ENCODE measurements at places on chromosomes 7 and 10.

- DNase-seq, result no peak
Measured at GRCh38 chr10:93566435-93567276, at the start of gene FFAR4. Gene FFAR4, plus strand, starts transcription at chr10:93566665. Its CDS starts 56 bp downstream, at chr10:93566721.

- no peak for DNase-seq
Measured at GRCh38 chr7:127894588-127894987, 136.6 kb downstream of the LRRC4 start.

GRCh38 chr7:73969991-73970390 is 58.0 kb upstream of the ELN start:
- no peak for DNase-seq

DNA sequence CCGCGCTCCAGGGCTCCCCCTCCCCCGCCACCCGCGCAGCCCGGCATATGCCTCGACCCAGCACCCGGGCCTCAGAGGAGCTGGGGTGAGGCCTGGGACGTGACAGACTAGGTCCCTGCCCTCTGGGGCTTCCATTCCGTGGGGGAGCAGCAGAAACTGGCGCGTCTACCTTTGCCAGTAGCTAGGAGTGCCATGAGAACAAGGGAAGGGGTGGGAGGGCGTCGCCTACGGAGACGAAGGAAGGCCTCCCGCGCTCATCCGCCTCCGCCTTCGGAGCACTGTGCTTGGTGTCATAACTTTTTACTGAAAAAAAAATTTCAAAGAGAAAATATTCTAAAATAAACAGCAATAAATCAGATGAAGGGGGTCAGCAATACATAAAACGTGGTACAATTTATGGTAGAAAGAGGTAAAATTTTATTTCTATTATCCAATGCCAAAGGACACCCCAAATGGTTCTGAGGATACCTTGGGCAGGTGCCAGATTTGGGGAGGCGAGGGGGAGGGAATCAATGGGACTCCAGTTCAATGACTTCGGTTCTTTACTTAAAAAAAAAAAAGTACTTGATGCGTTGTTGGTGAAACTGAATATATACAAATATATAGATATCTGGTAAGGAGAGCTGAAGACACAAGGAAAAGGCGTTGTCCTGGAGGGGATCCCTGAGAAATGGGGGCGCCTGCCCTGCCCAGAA is 35.1 kb upstream of the GRID1 start:
- DNase-seq, result peak; percentile 37

GRCh38 chr10:70887804-70888800 is at the start of gene PCBD1:
Gene PCBD1, minus strand, starts transcription at chr10:70888565. Its CDS starts 32 bp downstream, at chr10:70888533.
- peak; percentile 82 for DNase-seq

DNA sequence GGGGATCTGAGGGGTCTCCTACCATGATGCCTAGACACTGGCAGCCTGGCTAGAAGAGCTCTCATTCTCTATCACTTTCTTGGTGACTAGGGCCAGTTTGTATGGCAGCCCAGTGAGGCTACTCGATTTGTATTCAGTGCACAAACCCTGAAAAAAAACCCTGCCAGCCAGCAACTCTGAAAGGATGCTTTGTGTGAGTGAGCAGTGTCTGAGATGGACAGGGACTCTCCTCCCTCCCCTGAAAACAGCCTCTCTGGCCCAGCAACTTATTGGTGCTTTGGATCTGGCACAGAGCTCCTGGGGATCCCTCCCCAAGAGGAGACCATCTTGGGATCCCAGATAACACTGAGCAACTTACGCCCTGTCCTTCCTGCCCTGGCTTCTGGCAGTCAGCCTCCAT is 10.8 kb upstream of the LRRC4 start:
- DNase-seq, result no peak

DNA sequence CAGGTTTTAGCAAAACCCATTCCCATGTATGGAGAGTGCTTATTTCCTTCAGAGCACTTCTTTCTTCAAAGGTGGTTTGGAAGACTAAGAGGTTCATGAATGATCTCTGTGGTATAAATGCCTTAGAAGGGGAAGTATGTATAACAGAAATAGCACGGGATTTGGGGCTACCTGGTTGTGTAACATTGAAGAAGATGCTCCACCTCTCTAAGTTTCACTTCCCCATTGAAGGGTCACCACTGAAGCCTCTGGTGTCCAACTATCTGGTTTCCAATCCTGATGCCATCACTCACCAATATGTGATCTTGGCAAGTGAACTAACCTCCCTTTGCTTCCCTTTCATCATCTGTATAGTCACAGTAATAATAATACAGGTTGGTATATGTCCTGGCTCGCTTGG is 37.2 kb downstream of the CYCS start:
- no peak for DNase-seq

DNA sequence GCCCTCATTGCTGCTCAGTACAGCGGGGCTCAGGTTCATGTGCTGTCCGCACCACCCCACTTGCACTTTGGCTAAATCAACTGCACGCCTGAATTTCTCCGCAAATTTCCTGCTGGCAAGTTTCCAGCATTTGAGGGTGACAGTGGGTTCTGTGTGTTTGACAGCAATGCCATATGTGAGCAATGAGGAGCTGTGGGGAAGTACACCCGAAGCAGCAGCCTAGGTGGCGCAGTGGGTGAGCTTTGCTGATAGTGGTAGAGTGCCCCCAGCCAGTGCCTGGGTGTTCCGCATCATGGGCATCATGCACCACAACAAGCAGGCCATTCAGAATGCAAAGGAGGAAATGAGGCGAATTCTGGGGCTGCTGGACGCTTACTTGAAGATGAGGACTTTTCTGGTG is 103.9 kb upstream of the POT1 start:
- no peak for DNase-seq

DNA sequence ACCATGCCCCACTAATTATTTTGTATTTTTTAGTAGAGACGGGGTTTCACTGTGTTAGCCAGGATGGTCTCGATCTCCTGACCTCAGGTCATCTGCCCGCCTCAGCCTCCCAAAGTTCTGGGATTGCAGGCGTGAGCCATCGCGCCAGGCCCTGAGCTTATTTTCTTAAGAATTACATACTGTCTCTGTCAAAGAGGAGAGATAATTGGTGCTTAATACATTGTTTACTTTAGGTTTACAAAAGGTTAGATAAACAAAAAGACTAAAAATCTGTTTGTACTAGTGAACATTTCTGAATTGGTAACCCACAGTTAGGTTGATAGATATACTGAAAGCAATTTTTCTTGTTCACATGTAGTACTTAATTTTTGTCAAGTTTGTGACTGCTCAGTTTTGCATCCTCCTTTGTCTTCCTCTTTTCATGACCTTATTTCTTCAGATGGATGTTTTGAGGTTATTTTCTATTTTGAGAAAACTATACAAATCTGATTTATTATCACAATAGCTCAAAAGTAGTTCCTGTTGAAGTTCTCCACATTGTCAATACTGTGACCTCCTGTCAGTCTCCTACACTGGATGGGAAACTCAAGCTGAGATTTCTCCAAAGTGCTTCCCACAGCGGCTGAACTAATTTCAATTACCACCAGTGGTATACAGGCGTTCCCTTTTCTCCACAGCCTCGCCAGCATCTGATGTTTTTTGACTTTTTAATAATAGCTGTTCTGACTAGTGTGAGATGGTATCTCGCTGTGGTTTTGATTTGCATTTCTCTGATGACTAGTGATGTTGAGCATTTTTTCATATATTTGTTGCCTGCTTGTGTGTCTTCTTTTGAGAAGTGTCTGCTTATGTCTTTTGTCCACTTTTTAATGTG is 22.5 kb downstream of the HHEX start:
- no peak for DNase-seq

GRCh38 chr10:10320956-10321355 is 696.7 kb upstream of the CELF2 start:
- no peak for DNase-seq

- no peak for DNase-seq
Measured at GRCh38 chr7:7870555-7870954, 98.0 kb upstream of the GLCCI1 start.

DNA sequence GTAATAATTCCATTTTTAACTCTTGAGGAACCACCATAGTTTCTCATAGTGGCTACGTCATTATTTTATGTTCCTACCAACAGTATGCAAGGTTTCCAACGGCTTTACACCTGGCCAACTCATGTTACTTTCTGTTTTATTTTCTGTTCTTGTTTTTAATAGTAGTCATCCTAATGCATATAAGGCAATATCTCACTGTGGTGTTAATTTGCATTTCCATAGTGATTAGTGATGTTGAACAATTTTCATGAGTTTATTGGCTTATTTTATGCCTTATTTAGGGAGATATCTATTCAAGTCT is 465.5 kb upstream of the KLF6 start:
- no peak for DNase-seq

GRCh38 chr10:3525832-3526449 is 259.1 kb downstream of the KLF6 start:
- DNase-seq, result no peak

DNA sequence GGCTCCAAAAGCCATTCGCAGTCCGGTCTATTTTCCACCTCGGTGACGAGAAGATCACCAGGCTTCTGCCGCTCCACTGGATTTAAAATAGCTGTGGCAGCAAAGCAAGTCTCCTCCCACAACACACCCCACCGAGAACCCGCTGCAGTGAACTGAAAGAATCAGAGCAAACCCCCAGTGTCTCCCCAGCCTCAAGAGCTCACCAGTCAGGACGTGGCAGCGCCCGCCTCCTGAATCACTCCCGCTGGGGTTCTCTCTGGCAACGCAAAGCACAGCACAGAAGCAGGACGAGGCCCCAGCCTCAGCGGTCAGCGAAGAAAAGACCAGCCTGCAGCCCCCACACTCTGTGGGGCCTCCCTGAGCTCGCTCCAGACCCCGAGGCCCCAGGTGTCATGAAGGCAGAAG is 126.1 kb upstream of the PPP2R2D start:
- DNase-seq, result no peak

DNA sequence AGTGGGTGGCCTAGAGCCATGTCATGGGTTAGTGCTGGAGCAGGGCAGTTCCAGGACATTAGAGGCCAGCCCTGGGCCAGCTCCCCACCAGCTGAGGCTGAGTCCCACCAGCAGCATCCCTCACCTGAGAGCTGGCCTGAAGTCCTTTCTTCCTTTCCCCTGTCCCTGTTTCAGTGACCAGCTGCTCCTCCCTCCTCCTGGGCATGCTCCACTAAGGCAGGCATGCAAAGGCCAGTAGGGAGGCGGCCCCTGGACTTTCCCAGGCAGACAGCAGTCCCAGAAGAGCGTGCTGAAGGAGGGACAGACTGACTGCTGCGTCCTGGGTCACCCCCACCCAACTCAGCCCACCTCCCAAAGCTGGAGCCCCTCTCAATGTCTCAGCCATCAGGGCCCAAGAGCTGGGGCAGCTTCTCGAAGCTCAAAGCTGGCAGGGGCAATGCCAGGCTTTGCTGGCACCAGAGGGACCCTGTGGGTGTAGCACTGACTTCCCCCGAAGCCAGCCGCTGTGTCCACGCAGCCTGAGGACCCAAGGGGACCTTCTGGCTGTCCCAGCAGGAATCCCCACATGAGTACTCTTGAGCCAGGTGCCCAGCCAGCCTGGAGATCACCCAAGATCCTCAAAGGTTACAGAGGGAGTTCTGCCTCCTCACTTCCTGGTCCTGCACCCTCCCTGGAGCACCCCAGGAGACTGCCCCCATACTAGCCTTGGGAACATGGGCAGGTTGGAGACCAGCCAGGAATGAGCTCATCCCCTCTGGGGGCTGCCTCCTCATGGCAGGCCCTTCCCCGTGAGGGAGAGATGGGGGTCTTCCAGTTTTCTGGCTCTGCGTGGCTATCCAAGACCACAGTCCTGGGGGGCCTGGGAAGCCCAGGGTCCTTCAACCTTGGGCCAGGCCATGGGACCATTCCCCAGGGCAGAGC is 35.2 kb upstream of the RET start:
- DNase-seq, result no peak

DNA sequence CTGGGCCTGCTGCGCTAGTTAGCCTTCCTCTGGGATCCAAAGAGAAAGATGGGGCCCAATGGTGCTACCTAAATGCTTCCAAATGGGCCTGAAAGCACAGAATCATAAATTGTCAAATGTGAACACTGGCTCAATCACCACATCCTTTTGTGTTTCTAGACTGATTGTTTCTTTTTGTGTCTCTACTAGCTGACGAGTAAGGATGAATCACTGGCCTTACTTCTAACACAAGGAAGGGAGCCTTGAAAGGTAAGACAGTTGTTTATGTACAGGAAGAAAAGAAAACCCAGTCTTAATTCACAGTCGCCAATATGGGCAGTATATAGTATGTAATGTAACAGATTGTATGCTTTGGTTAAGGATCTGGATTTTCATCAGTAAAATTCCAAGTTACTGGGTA is 89.5 kb downstream of the ZNF92 start:
- DNase-seq, result no peak

Data from activated CD8-positive, alpha-beta T cell treated with anti-CD3 and anti-CD28 coated beads, Interleukin-2, amount 10 ng/mL, durations not matched to agents 7 days and 5 days (primary cell).